Endothelial cell (in vitro differentiated cells): ENCODE measurements at places on chromosomes 4 and X. TPM values are rescaled to one million over a fixed set of nuclear protein-coding genes. Genes with fewer than 3 reads are reported as not detected.

Gene GLRA2
- not detected for total RNA-seq

Gene P2RY8
- not detected for total RNA-seq

Gene VEGFD
- 0.56 TPM for total RNA-seq

Gene TRMT44
- total RNA-seq, result 38.5 TPM

Gene NKX3-2
- 4.5 TPM for total RNA-seq

Gene COL25A1
- 22.7 TPM for total RNA-seq

Gene HEPH
- total RNA-seq, result 106 TPM

Gene PABPC1L2B
- total RNA-seq, result 9.4 TPM

Gene PAGE5
- not detected for total RNA-seq

Gene TXK
- 0.36 TPM for total RNA-seq

Gene CWH43
- total RNA-seq, result not detected

Gene DGAT2L6
- total RNA-seq, result not detected

Gene YTHDC1
- total RNA-seq, result 110 TPM

Gene NDST3
- 11.9 TPM for total RNA-seq

Gene LONRF3
- total RNA-seq, result 12.4 TPM

Gene MAGEE2
- not detected for total RNA-seq

Gene ARSJ
- 11.2 TPM for total RNA-seq

Gene ADGRL3
- total RNA-seq, result 44.8 TPM

Gene LAMTOR3
- total RNA-seq, result 41.8 TPM

Gene CRMP1
- 71.2 TPM for total RNA-seq

Gene FGF2
- 26.1 TPM for total RNA-seq

Gene DMRTC1B
- total RNA-seq, result 1.3 TPM

Gene CTAG2
- not detected for total RNA-seq

Gene FOXR2
- not detected for total RNA-seq

Gene ZNF732
- 2.4 TPM for total RNA-seq

Gene CD38
- total RNA-seq, result 0.15 TPM

Gene CXorf65
- not detected for total RNA-seq

Gene USP17L26
- total RNA-seq, result not detected

Gene COX7B2
- not detected for total RNA-seq

Gene PHF8
- 29.3 TPM for total RNA-seq

Gene CLNK
- not detected for total RNA-seq

Gene GAGE12E
- total RNA-seq, result not detected

Gene ETFDH
- 9.2 TPM for total RNA-seq

Gene TMEM255A
- 0.13 TPM for total RNA-seq

Gene JCHAIN
- not detected for total RNA-seq

Gene MAGEA2B
- 0.97 TPM for total RNA-seq

Gene PASD1
- not detected for total RNA-seq

Gene PLK4
- 12.6 TPM for total RNA-seq

Gene ARX
- total RNA-seq, result not detected

Gene BEX1
- 60.3 TPM for total RNA-seq

Gene CT45A7
- not detected for total RNA-seq

Gene COL4A6
- 10.5 TPM for total RNA-seq

Gene VCX3B
- 0.23 TPM for total RNA-seq

Gene GYPB
- not detected for total RNA-seq

Gene MAGEA9B
- total RNA-seq, result not detected

Gene SPATA4
- not detected for total RNA-seq
